ENCODE measurements at places on chromosomes 11 and 22.

- no peak for DNase-seq
These were observed 350.8 kb downstream of the BRD1 start for GRCh38 chr22:49476800-49477400.

GRCh38 chr11:20078846-20079245 lies 81.4 kb downstream of the DBX1 start:
- peak; percentile 18 for DNase-seq

DNA sequence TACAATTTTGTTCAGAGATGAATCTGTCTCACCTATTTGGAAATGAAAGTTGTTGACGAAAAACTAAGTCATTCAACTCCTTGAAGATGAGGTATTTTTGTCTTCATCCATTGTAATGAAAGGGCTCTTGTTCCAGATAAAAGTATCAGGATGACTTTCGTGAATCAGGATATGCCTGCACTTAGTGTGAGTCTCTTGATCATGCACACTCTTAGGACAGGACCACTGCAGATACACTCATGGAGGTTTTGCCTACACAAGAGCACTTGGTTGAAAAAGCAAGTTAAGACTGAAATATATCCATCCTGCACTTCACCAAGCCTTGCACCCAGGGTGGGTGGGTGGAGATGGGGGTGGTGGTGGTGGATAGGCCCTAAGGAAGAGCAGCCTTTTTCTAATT lies 120.8 kb upstream of the MTMR2 start:
- no peak for DNase-seq

DNA sequence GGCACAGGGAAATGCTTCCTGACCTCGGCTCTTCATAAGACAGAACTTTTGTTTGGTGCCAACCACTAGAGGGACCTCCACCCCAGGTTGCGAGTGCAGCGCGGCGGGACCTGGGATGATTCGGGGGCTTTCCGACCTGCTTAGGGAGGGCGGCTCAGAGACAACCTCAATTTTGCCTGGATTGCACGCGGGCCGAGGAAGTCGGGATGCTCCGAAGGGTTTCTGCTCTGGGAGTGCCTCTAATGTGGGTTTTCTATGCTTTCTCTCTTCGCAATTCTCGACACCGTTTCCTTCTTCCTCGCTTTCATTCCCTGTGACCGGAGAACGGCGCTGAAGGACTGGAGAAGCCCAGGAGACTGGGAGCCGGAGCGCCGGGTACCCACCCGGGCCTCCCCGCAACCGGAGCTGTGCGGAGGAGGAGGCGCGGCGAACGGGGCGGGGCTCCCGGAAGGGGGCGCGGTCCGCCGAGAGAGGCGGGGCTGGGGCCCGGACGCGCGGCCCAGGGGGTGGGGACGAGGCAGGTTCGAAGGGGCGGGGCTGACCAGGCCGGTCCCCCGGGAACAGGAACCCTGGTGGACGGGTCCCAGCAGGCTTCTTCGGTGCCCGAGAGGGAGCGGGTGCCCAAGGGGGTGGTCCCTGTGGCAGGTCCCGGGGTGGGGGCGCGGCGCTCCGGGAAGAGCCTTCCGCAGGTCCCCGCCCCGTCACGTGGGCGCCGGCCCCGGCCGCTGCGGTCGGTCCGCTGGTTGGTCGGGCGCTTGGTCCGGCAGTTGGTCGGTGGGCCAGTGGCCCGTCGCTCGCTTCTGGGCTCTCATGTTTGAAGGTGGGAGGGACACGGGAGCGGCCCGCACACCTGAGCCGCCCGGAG lies at the start of gene PPFIBP2:
PPFIBP2 (plus strand) TSS at position 766 of the 865 bp plus-strand sequence. CDS start 35,477 bp downstream, outside the sequence.
- DNase-seq: peak; percentile 67

GRCh38 chr11:47399860-47400767 lies 8.3 kb upstream of the SLC39A13 start:
- DNase-seq: no peak

DNA sequence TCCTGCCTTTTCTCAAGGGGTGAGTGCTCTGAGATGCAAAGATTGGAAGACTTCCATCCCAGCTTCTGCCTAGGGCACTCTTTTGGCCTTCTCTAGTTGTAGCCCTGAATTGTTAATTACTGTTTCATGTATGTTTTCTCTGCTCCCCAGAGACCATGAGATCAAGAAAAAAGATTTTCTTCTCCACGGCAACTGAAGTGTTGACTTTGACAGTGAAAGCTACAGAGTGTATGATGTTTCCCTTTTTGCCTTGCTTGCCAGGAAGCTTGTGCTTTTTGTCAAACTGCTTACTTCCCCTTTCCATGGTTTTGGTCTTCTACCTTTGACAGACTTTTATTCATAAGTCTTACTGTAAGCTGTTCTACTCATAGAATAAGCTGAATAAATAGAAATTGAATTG lies 23.3 kb upstream of the EIF3D start:
- peak; percentile 89 for DNase-seq

GRCh38 chr11:91104237-91104636 lies 881.4 kb upstream of the CHORDC1 start:
- DNase-seq: no peak

All from MV-4-11 (cell line).